Thoracic aorta (tissue), 2 donors: ENCODE measurements at places on chromosomes 3 and 15.

DNA sequence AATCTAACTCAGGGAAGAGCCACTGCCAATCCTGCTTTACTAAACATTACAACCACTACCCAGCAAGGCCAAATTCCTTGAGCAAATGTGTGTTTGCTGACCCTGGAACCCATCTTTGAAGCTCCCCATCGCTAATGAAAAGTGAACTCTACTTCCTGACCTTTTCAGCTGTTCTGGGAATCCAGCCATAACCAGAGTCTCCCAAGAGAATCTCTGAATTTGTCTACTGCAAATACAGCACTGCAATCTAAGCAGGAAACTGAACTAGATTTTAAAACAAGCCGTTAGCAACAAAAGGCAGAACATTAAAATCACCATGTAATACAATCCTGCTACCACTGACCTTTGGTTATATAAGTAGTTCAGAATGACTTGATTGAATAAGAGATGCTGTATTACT is 309.2 kb downstream of the MAGI1 start:
- no peak overlapping the region for H3K4me3 ChIP-seq
- no peak for DNase-seq
- H3K36me3 ChIP-seq = no peaks in the 10 kb centered on the region
- H3K27ac ChIP-seq = peak overlapping the region; percentile 2
- no peaks in the 10 kb centered on the region for H3K27me3 ChIP-seq
- H3K4me1 ChIP-seq = peaks cover 2% of the 10 kb centered on the region

DNA sequence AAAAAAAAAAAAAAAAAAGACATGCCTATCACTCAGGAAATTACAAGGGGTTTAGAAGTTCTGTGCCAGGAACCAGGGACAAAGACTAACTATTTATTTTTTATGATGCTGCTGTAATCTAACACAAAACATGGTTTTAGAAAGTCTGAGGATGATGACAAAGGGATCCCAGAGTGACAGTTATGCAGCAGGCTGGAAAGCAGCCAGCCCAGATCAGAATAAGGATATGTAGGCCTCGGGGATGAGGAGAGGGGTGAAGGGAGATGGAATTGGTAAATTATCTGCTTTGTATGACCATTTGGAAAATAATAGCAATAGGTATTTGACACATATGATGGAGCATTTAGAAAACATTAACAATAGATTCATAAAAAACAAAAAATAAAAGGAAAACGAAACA is 34.1 kb upstream of the NMD3 start:
- no peak overlapping the region for H3K27ac ChIP-seq
- no peaks in the 10 kb centered on the region for H3K36me3 ChIP-seq
- DNase-seq = no peak
- no peaks in the 10 kb centered on the region for H3K4me1 ChIP-seq
- H3K27me3 ChIP-seq = no peaks in the 10 kb centered on the region

- no peaks in the 10 kb centered on the region for H3K27me3 ChIP-seq
- no peak overlapping the region for H3K27ac ChIP-seq
- H3K4me3 ChIP-seq = no peak overlapping the region
- peaks cover 19% of the 10 kb centered on the region for H3K4me1 ChIP-seq
- DNase-seq = no peak
These were observed 259.9 kb downstream of the PLCL2 start for GRCh38 chr3:17144665-17144993.

GRCh38 chr15:43514241-43515057 is 3.0 kb upstream of the MAP1A start:
- no peaks in the 10 kb centered on the region for H3K27me3 ChIP-seq
- H3K27ac ChIP-seq = no peak overlapping the region
- H3K36me3 ChIP-seq = no peaks in the 10 kb centered on the region
- H3K4me3 ChIP-seq = no peak overlapping the region

DNA sequence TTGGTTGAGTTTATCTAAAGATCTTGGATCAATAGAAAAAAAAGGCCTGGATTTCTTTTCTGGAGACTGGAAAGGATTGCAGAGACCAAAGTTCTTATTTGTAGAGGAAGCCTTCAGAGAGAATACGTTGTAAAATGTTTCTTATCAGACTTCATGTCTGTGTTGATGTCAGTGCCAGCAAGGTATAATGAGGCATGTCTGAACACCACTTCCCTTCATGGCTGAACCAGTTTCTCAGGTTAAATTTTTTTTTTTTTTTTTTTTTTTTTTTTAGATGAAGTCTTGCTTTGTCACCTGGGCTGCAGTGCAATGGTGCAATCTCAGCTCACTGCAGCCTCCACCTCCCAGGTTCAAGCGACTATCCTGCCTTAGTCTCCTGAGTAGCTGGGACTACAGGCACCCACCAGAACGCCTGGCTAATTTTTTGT is 17.8 kb upstream of the ZNF774 start:
- H3K4me1 ChIP-seq = no peaks in the 10 kb centered on the region
- H3K36me3 ChIP-seq = no peaks in the 10 kb centered on the region
- H3K27ac ChIP-seq = no peak overlapping the region
- H3K4me3 ChIP-seq = no peak overlapping the region

DNA sequence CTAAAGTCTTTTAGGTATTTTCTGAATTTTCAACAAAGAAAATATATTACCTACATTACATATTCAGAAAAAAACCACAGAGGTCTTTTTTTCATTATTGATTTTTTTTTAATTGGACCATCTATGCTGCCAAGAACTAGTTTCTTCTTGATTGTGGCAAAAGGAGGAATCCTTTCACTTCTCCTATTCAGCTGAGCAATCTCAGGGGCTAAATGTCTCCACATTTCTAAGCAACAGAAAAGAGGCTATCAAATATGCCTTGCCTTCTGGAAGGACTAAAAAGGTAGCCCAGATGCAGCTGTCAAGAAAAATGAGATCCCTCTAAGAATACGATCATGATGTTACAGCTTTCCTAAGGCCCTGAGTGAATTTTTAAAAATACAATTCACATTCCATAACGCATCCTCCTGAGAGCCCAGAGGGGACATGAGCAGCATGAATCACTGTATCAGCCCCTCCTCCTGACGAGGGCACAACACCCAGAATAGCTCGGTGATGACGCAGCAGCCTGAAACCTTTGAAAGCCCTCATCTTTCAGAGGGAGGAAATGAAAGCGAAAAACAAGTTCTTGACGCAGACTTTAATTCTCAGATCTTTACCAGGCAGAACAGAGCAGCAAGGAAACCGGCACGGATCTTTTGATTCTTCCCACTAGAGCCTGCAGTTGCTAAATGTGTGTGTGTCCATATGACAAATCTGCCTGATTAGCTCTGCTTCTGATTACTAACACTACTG is 24.6 kb downstream of the RUBCN start:
- H3K27me3 ChIP-seq = no peaks in the 10 kb centered on the region
- no peaks in the 10 kb centered on the region for H3K36me3 ChIP-seq
- DNase-seq = peak; percentile 76
- peaks cover 19% of the 10 kb centered on the region for H3K4me1 ChIP-seq

DNA sequence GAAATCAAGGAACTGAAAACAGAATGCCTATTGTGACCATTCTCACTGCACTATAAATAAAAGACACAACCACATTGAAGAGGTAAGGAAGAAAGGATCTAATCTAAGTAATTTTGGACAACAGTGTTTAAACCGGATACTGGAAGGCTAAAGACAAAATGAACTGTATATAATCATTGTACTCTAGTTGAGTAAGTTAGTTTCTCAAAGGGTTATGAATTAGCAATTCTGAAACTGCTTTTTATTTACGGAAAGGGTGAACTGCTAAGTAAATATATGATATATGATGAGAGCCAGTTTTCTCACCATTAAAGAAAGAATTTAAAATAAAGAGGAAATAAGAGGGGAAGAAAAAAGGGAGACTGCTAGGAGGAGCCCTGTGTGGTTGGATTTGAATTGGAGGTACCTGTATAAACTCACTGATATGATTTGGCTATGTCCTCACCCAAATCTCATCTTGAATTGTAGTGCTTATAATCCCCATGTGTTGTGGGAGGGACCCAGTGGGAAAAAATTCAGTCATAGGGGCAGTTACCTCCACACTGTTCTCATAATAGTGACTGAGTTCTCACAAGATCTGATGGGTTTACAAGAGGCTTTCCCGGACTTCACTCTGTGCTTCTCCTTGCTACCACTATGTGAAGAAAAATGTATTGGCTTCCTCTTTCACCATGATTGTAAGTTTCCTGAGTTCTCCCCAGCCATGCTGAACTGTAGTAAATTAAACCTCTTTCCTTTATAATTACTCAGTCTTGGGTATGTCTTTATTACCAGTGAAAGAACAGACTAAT is 607.7 kb downstream of the PYDC2 start:
- H3K36me3 ChIP-seq = no peaks in the 10 kb centered on the region
- no peaks in the 10 kb centered on the region for H3K4me1 ChIP-seq
- H3K27ac ChIP-seq = no peak overlapping the region
- no peaks in the 10 kb centered on the region for H3K27me3 ChIP-seq
- H3K4me3 ChIP-seq = no peak overlapping the region

- H3K27ac ChIP-seq = no peak overlapping the region
- no peak for DNase-seq
- no peak overlapping the region for H3K4me3 ChIP-seq
- no peaks in the 10 kb centered on the region for H3K4me1 ChIP-seq
- H3K27me3 ChIP-seq = no peaks in the 10 kb centered on the region
These were observed 718.9 kb downstream of the NLGN1 start for GRCh38 chr3:174116421-174116820.

- no peaks in the 10 kb centered on the region for H3K4me1 ChIP-seq
- no peak for DNase-seq
- H3K27ac ChIP-seq = no peak overlapping the region
These were observed 181.0 kb downstream of the SI start for GRCh38 chr3:164897342-164897741.
